ENCODE measurements at places on chromosomes 6 and 20.

DNA sequence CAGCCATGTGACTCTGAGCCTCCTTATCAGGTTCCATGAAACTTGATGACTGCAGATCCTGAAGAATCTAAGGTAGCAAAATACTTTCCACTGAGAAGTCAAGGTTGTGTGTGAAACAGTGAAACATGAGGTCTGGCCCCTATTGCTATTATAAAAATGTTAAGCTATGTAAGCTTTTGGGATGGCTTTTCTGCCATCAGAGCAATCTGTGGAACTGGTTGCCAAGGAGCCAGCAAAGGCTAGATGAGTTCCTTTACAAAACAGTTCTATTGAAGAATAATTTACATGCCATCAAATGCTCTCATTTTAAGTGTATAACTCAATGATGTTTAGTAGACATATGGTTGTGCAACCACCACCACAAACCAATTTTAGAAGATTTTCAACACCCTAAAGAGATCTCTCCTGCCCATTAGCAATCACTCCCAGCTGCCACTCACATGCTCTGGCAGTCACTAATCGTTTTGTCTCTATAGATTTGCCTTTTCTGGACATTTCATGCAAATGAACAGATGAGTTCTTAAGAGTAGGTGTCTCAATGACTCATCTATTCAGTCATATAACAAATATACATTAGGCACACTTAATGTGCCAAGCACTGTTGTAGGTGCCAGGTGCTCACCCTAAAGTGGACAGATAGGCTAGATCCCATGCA lies 19.9 kb upstream of the MEP1A start:
- no peak for DNase-seq

DNA sequence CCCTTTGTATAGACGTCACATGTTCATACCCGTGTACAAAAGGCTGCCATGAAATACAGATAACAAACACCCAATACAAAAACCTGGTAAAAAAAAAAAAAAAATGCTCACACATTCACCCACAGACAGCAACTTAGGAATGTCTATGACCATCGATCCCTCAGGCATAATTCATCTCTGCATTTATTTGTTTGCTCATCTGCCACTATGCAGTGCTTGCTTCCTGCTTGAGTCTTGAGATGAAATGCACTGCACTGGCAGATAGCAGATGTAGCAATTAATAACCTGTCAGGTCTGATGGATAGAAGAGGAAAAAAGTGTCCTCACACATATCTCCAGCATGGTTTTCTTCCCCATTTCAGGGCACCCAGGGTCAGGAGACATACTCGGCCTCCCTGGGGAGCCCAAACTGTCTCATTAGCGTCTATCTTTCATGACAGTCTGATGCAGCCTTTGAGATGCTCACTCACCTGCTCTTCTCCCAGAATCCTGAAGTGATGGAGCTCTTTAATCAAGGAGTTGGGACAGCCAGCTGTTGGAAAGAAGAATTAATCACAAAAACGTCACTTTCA lies 295.1 kb upstream of the AGPAT4 start:
- DNase-seq = no peak

GRCh38 chr6:11784341-11784740 lies 5.7 kb upstream of the ADTRP start:
- no peak for DNase-seq

DNA sequence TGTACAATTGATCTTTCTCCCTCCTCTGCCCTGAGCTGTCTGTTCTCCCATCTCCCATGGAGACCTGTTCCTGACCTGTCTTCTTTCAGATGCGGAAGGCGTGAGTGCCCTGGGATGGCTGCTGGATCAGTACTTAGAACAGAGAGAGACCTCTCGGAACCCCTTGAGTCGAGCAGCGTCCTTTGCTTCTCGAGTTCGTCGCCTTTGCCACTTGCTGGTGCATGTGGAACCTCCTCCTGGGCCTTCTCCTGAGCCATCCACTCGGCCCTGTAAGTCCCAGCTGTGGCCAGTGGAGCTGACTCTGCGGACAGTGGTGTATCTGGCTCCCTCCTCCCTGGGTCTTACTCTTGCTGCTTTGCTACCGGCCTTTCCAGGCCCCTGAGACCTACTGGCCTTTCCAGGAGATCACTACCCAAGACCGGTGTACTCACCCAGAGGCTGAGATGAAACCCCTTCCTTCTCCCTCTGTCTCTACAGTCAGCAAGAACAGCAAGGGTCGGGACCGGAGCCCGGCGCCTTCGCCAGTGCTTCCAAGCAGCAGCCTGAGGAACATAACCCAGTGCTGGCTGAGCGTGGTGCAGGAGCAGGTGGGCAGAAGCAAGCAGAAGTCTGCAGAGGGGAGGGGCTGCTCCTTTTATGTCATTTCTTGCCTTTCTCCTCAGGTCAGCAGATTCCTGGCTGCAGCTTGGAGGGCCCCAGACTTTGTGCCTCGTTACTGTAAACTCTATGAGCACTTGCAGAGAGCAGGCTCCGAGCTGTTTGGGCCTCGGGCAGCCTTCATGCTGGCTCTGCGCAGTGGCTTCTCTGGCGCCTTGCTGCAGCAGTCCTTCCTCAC lies 22.5 kb downstream of the CUL9 start:
- no peak for DNase-seq

DNA sequence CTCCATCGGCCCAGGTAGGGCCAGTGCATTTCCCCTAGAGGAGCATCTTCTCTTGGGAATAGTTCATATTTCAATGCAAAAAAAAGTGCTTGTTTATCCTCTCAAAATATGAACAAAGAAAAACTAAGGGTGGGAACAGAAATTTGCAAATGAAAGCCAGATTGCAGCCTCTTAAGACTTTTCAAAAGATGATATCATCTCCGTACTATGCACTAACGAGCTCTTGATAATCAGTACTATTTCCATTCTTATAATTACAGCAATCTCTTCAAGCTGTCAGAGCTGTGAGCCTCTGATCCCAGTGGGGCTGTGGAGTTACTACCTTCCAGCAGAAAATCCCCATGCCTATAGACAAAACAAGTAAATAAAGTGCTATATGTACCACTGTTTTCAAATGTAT lies 77.1 kb downstream of the SOD2 start:
- DNase-seq = no peak

- no peak for DNase-seq
These were observed 9.0 kb downstream of the MRAP2 start for GRCh38 chr6:84042603-84043002.

DNA sequence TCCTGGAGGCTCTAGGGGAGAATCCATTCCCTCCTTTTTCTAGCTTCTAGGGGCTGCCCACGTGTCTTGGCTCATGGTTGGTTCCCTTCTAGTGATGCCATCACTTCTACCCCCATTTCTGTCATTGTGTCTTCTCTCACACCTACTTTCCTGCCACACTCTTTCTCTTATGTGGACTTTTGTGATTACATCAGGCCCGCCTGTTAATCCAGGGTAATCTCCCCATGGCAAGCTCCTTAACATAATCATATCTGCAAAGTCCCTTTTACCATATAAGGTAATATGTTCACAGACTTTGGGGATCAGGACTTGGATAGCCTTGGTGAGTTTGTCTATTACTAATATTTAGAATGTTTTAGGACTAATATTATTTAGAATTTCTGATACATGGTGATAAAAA lies 111.9 kb downstream of the DNAH8 start:
- DNase-seq = no peak

All from HFFc6 (cell line).